Type B pancreatic cell (in vitro differentiated cells): ENCODE measurements at places on chromosomes 3 and 15.

- peaks cover 14% of the 10 kb centered on the region for H3K4me1 ChIP-seq
- no peak overlapping the region for H3K4me3 ChIP-seq
- no peaks in the 10 kb centered on the region for H3K27me3 ChIP-seq
- H3K27ac ChIP-seq, result no peak overlapping the region
Observed at GRCh38 chr3:33858131-33858530, 59.7 kb downstream of the PDCD6IP start.

DNA sequence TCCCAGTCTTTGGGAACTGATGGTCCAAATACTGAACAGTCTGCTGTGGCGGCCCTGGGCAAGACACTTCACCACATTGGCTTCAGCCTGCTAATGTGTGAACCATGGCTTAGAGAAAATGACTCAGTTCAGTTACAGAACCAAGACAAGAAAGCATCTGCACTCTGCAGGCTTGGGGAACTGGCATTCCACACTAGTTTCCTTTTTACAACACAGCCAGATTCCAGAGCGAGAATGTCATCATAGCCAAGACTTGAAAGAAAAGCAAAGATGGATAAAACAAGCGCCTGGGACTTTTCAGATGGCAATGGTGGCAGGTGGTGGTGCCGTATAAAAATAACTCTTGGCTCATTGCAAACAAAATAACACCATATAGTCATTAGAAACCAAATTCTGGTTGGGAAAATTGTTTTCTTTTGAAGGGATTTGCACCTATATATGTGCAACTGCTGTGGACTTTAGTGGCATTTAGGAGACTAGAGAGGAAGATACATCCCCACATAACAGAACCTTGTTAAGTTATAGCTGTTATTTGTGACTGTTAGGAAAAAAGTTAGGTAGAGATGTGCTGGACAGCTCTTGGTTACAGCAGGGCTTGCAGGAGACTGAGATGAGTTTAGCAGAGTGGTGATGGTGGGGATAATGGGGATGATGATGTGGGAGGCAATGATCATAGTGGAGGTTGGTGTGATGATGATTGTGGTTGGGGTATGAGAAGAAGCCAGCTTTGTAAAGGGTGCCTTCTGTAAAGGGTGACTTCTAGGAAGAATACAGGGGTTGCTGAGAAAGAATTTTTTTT, 273.6 kb downstream of the THRB start:
- H3K36me3 ChIP-seq, result peaks cover 4% of the 10 kb centered on the region
- DNase-seq, result no peak
- peak overlapping the region; percentile 24 for H3K27ac ChIP-seq

DNA sequence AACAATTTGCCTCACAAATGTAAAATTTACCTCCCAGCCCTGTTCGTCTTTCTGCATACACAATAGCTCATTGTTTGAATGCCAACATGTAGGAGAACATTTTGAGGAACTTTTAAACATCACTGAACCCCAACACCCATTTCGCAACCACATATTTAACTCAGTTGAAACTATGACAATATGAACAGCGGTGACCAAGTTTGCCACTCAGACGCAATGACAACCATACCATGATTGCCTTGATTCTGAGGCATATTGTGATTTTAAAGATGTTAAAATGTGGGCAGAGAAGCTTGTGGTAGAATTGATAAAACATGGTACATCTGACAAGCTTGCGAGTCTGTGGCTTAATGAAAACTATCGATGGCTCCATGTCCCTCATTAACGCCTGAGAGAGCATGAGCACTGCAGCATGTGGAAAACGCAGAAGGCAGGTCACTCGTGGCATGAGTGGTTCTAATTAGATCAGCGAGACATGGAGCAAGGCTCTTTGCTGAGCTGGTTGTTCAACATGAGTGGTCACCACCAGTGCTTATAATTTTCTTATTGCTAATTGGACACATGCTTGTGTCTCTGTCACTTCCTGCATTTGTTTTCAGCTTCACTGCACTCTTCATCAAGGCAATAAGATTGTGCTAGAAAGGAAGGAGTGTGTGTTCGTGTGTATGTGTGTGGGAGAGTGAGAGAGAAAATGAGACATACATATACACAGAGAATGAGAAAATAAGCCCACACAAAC, 116.8 kb downstream of the CHST2 start:
- H3K27me3 ChIP-seq, result no peaks in the 10 kb centered on the region
- peaks cover 23% of the 10 kb centered on the region for H3K4me1 ChIP-seq
- peak overlapping the region; percentile 6 for H3K4me3 ChIP-seq
- no peaks in the 10 kb centered on the region for H3K36me3 ChIP-seq

DNA sequence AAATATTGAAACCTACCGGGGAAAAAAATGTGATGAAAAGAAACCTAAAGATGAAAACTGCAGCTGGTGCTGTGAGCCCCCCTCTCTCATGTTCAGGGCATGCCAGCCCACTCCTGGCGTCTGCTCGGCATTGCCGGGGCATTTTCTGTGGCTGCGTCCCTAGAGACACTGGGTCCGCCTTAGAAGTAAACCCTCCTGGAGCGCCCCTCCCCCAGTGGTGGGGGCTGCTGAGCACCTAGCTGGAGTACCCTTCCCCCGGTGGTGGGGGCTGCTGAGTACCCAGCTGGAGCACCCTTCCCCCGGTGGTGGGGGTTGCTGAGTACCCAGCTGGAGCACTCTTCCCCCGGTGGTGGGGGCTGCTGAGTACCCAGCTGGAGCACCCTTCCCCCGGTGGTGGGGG, 24.5 kb upstream of the GABRA5 start:
- no peaks in the 10 kb centered on the region for H3K4me1 ChIP-seq
- H3K4me3 ChIP-seq, result no peak overlapping the region
- H3K27me3 ChIP-seq, result peaks cover 18% of the 10 kb centered on the region
- DNase-seq, result no peak
- H3K27ac ChIP-seq, result no peak overlapping the region
- H3K36me3 ChIP-seq, result no peaks in the 10 kb centered on the region

GRCh38 chr3:128231606-128232005, 78.3 kb downstream of the EEFSEC start:
- H3K27me3 ChIP-seq, result no peaks in the 10 kb centered on the region
- peaks cover 59% of the 10 kb centered on the region for H3K4me1 ChIP-seq

DNA sequence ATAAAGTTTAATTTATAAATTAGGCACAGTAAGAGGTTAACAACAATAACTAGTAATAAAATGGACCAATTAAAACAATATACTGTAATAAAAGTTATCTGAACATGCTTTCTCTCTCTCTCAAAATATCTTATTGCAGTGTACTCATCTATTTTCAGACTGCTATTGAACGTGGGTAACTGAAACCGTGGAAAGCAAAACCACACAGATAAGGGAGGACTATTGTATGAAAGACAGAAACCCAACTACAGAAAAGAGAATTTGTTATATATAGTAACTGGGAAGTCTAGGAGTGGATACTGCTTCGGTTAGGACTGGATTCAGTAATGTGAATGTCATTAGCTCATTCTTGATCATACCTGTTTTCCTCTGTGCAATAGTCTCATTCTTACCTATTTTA, 119.3 kb upstream of the DAZL start:
- H3K27ac ChIP-seq, result no peak overlapping the region
- no peaks in the 10 kb centered on the region for H3K27me3 ChIP-seq
- no peaks in the 10 kb centered on the region for H3K4me1 ChIP-seq
- no peaks in the 10 kb centered on the region for H3K36me3 ChIP-seq

GRCh38 chr3:192467230-192468140, 259.9 kb downstream of the FGF12 start:
- H3K4me3 ChIP-seq, result no peak overlapping the region
- H3K27me3 ChIP-seq, result peaks cover 39% of the 10 kb centered on the region
- H3K36me3 ChIP-seq, result no peaks in the 10 kb centered on the region

GRCh38 chr15:38085114-38085513, 150.7 kb downstream of the TMCO5A start:
- peaks cover 26% of the 10 kb centered on the region for H3K4me1 ChIP-seq
- H3K27ac ChIP-seq, result no peak overlapping the region
- no peaks in the 10 kb centered on the region for H3K27me3 ChIP-seq

DNA sequence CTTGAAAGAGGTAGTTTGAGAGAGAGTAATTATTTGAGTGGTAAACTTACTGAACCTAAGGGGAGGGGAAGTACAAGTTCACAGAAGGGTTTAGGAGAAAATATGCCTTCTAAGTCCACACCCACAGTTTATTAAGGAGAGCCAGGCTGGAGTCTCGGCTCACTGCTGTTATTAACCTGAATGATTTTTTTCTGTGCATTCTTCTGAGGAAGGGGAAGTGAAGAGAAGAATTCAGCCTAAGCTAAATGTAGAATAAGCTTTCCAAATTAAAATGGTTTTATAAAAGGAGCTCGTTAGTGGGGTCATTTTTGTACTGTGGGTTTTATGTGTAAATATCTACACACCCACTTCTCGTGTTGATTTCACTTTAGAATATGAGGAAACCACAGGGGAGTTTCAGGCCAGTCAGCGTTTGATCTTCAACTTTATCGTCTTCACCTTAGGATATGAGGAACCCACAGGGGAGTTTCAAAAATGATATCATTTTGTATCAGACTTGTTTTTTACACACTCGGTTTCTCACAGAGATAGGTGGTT, 1.5 kb downstream of the WHAMM start:
- H3K4me1 ChIP-seq, result peaks cover 25% of the 10 kb centered on the region
- H3K27ac ChIP-seq, result peak overlapping the region; percentile 97

- no peak for DNase-seq
- no peaks in the 10 kb centered on the region for H3K36me3 ChIP-seq
- H3K27ac ChIP-seq, result no peak overlapping the region
- no peaks in the 10 kb centered on the region for H3K4me1 ChIP-seq
- H3K4me3 ChIP-seq, result no peak overlapping the region
Observed at GRCh38 chr3:78101384-78101783, 1061.5 kb downstream of the ROBO2 start.

DNA sequence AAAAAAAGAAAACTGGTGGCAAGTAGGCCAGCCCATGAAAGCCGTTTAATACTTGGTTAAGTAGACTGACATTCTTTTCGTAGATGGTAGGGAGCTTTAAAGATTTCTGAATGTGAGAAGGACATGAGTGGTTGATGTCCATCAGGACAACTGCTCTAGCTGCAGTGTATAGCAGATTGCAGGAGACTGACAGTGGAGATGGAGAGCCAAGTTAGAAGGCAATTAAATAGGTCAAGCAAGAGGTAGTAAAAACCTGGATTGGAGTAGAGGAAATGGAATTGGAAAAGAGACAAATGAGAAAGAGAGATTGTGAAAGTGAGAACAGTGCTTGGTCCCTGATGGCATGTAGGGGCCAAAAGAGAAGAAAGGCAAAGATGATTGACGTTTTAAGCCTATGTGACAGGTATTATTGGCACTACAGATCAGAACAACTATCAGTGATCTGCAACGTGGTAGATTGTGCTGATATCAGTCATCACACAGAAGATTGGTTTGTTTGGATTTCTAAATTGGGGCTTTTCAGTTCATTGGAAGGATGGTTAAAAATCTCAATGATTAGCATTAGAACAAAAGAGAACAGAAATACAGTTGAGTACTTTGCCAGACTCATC, 74.0 kb downstream of the CNTN4 start:
- H3K4me3 ChIP-seq, result no peak overlapping the region
- no peaks in the 10 kb centered on the region for H3K4me1 ChIP-seq
- H3K36me3 ChIP-seq, result no peaks in the 10 kb centered on the region
- no peak overlapping the region for H3K27ac ChIP-seq

DNA sequence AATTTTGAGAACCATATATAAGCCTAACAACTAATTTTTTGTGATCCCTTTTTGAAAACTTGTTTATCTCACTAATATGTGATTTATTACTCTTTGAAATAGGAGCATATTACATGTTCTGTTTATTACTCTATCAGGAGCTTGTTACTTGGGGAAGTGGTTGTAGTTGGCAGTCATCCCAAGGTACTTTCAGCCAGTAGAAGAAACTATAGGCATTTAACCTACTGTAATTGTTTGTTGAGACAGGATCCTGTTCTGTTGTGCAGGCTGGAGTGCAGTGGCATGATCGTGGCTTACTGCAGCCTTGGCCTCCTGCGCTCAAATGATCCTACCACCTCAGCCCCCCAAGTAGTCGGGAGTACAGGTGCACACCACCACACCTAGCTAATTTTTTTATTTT, 195.6 kb downstream of the TCF12 start:
- peaks cover 3% of the 10 kb centered on the region for H3K36me3 ChIP-seq
- no peak overlapping the region for H3K4me3 ChIP-seq
- no peak for DNase-seq
- no peaks in the 10 kb centered on the region for H3K27me3 ChIP-seq
- no peak overlapping the region for H3K27ac ChIP-seq

DNA sequence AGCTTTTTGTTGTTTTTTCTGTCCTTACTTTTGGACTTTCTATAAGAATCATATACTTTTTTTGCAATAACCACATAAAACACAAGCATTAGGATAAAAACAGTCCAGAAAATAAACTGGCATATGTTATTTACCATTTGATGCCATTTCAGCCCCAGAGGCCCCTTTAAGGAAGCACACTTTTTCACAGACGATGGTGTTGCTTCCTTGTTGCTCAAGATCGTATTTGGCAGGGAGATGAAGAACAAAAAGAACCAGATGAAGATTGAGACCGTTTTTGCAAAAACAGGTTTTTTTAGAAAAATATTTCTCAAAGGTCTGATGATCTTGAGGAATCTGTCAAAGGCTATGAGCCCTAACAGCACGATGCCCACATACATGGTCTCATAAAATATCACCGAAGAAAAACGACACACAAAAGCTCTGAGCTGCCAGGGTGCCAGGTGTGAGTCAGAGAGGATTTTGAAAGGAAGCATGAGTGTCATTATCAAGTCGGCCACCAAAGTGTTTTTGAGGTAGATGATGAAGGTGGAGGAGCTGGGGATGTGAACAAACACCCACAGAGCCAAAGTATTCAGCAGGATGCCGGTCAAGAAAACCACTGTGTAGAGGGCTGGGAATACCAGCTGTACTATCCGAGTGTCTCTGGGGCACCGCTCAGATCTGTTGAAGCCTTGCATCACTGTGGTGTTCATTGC, 902 bp downstream of the P2RY13 start:
- H3K27me3 ChIP-seq, result no peaks in the 10 kb centered on the region
- H3K4me1 ChIP-seq, result no peaks in the 10 kb centered on the region
- H3K4me3 ChIP-seq, result no peak overlapping the region
- no peak overlapping the region for H3K27ac ChIP-seq
- no peak for DNase-seq
- no peaks in the 10 kb centered on the region for H3K36me3 ChIP-seq

GRCh38 chr3:187618722-187619121, 51.5 kb downstream of the SST start:
- peaks cover 13% of the 10 kb centered on the region for H3K4me1 ChIP-seq
- no peak overlapping the region for H3K4me3 ChIP-seq
- no peaks in the 10 kb centered on the region for H3K36me3 ChIP-seq
- no peak overlapping the region for H3K27ac ChIP-seq

GRCh38 chr3:125402639-125403038, 27.5 kb upstream of the ZNF148 start:
- H3K36me3 ChIP-seq, result no peaks in the 10 kb centered on the region
- no peaks in the 10 kb centered on the region for H3K4me1 ChIP-seq
- H3K27ac ChIP-seq, result no peak overlapping the region
- H3K27me3 ChIP-seq, result peaks cover 3% of the 10 kb centered on the region
- no peak overlapping the region for H3K4me3 ChIP-seq

DNA sequence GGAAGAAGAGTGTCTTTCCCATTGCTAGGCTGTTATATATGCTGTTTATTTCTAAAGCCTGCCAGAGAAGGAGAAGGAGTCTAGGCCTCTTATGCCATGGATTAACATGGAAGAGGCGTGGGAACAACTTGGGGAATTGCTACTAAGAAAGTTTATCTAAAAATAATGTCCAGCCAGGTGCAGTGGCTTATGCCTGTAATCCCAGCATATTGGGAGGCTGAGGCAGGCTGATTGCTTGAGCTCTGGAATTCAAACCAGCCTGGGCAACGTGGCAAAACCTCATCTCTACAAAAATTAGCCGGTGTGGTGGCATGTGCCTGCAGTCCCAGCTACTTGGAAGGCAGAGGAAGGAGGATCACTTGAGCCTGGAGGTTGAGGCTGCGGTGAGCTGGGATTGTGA, 51.7 kb upstream of the ARPP19 start:
- no peak for DNase-seq
- no peaks in the 10 kb centered on the region for H3K27me3 ChIP-seq
- H3K4me3 ChIP-seq, result no peak overlapping the region
- H3K36me3 ChIP-seq, result peaks cover 10% of the 10 kb centered on the region
- no peak overlapping the region for H3K27ac ChIP-seq
